ENCODE measurements at places on chromosomes 1 and 21.

- no peak for DNase-seq
These were observed 553.6 kb downstream of the NUF2 start for GRCh38 chr1:163875200-163875926.

DNA sequence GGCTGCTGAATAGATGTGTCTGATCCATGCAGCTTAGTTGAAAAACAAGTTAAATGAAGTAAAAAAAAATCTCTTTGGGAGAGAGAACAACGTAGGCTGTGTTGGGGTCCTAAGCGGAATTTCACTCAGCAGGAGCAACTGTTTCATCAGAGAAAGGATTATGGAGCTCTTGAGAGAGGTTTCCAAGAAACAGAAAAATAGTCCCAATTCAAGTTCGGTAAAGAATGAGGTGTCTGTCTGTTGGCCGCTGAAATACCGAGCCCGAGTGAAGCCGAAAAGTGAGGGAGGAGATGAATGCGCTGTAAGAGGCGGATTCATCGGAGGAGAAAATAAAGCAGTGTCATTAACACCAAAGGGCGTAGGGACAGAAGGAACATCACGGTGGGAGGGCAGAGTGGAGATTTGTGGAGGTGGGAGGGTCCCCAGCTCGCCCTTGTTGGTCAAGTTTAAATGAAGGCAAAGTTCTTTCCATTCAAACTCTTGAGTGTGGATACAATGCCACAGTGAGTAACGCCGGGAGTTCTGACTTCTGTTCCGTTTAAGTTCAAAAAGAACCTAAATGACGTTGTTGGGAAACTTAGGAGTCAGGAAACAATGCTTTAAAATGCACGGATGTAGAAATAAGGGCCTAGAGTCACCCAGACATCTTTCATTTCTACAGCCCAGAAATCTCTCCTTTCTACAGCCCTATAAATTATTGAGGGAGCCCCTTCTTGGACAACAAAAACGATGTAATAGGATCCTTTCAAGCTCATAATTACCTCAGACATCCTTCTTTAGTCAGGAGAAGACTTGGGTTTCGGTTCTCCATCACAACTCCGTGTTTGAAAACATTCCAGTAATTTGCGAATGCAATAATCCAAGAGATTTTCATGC lies 15.6 kb upstream of the SLC45A1 start:
- DNase-seq = no peak

DNA sequence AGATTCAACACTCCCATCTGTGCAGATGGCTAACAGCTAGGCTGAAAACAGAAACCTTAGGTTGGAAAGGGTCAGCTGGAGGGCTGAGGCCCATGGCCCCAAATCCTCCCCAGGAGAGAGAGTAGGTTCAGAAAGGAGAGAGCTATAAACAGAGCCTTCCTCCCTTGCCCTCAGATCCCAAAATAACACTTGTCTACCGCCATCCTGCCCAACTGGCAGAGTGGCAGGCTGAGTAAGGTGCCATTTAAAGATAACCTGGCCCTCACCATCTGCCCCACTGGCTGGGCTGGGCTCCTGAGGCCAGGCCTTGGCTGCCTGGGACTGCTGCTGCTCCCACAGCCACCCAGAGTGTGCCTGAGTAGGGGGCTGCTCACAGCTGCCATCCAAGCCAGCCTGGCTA lies 4.3 kb upstream of the SHISA4 start:
- no peak for DNase-seq

DNA sequence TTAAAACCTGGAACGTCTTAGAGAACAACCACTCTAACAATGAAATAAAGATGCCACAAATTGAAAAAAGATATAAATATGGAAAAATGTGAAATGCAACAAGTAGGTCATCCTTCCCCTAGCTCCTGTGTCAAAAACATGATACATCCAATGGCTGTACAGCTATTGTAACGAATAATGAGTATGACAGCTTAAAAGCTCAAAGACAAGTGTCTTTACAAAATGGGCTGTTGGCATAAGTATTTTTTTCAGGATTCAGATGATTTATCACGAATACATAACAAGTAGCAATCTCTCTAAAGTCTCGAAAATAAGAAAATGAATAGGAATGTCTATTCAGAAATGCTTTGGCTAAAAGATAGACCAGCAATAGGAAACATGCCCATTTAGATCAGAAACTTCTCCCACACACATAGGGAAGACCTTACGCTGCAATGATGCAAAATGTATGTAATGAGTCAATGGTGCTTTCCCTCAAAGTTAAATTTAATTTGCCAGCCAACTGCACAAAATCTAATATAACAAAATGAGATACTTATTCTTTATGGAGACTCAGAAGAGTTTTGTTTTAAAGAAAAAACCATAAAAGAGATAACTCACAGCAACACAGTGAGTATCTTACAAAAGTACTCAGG lies 8.3 kb downstream of the TGFBR3 start:
- DNase-seq = no peak

- DNase-seq = no peak
These were observed 2.0 kb upstream of the NHLH2 start for GRCh38 chr1:115842948-115843347.

GRCh38 chr1:239914751-239915231 lies 176.9 kb upstream of the FMN2 start:
- no peak for DNase-seq

DNA sequence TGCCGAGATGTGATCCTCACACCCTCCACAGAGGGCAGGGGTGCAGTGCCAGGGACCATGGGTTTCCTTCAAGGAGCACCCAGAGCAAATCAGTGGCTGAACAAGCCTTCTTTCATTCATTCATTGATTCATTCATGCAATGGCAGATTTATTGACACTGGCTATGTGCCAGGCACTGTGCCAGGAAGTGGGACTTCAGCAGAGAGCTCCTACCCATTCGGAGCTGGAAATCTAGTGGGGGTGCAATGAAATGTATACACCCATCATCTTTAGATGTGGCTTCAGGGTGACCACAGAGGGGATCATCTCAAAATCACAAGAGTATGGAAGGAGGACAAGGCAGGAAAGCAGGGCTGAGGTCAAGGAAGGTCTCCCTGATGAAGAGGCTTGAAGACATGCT lies 18.9 kb downstream of the SLC6A9 start:
- no peak for DNase-seq

- no peak for DNase-seq
These were observed 153.1 kb upstream of the CXADR start for GRCh38 chr21:17359781-17360180.

DNA sequence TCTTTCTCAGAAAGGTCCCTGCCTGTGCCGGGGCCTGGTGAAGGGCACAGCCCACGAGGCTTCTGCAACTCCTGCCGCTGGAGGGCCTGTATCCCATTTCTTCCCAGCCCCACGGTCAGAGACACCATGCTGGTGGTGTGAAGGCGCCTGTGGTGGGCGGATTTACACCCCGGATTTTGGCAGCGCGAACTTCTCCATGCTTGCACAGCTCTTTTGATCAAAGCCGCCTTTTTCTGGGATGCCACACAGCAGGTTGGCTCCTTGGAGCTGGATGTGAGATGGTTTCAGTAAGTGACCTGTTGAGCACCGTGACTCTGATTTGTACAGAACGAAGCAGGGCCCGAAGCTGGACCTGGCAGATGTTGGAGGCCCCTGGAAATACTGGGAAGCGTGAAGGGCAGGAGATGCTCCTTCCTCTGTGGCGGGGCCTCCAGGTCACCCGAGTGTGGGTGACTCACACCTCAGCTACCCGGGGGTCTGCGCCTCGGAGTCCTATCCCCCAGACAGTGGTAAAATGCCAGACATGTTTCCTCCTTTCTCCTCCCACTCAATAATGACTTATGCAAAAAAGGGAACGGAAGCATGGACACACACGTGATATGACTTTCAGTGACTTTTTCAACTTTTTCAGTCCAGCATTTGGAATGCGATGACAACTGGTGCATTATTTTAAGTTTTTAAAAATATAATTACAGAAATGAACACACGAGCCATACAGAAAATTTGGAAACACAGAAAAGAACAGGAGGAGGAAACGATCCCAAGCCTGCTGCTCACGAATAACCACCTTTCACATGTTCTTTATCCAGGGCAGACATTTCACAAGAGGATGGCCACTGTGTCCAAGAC lies 9.0 kb downstream of the UMODL1 start:
- no peak for DNase-seq

DNA sequence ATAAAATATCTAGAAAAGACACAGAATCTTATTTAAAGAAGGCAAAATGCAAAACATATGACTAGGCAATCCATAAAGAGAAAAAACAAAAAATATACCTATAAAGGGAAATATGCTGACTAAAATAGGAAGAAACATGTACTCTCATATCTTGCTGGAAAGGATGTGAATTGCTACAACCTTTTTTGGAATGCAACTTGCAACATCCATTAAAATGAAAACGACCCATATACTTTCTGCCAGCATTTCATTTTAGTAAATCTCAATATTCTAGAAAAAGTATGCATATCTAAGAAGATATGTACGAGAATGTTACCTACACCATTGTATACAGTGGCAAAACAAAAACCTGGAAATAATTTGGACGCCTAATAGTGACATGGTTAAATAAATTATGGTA lies 56.6 kb downstream of the EDEM3 start:
- DNase-seq = no peak

DNA sequence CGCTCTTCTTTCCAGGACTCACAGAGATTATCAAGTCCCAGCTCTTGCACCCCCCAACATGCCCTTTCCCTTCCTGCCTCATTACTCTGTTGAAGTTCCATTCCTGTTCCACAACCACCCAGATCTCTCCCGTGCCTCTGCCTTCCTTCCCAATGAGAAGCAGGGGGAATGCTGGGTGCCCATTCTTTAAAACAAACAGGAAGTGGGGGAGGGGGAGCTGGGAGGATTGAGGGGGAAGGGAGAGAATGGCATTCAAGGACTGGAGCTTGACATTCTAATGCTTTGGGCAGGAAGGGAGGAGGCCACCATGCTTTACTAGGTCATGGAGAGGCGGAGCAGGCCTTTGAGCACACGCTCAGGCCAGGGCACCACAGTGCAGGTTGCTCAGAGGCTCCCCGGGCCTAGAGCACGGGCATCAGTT lies 150.3 kb upstream of the IRF2BP2 start:
- no peak for DNase-seq

DNA sequence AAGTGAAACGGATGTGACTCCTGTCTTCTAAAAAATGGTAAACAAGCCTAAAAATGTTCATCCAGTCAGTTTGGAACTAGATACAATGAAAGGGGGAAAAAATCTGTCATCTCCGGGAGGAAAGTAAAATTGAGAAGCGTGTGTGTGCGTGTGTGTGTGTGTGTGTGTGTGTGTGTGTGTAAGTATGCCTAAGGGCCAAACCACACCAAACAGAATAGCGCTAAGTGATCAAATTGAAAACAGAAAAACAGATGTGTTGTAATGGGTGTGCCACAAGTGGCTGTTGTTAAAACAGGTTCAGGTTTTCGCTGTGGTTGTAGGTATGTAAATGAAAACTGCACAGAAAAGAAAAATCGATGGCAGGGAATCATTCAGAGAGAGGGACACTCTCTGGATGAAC lies 106.7 kb downstream of the RNF220 start:
- DNase-seq = no peak

DNA sequence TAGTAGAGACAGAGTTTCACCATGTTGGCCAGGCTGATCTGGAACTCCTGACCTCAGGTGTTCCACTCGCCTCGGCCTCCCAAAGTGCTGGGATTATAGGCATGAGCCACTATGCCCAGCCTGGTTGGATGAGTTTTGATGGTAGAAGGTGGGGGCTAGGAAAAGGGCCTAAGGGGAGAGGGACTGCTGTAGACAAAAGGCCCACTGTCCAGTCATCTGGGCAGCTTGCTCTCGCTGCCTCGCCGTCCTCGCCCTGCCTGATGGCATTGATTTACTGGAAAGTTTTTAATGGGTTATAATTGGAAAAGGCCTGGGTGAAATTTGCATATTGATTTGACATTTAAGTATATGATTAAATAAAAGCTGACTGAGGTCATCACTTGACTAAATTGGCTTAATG lies 175.1 kb upstream of the CSF3R start:
- peak; percentile 17 for DNase-seq

DNA sequence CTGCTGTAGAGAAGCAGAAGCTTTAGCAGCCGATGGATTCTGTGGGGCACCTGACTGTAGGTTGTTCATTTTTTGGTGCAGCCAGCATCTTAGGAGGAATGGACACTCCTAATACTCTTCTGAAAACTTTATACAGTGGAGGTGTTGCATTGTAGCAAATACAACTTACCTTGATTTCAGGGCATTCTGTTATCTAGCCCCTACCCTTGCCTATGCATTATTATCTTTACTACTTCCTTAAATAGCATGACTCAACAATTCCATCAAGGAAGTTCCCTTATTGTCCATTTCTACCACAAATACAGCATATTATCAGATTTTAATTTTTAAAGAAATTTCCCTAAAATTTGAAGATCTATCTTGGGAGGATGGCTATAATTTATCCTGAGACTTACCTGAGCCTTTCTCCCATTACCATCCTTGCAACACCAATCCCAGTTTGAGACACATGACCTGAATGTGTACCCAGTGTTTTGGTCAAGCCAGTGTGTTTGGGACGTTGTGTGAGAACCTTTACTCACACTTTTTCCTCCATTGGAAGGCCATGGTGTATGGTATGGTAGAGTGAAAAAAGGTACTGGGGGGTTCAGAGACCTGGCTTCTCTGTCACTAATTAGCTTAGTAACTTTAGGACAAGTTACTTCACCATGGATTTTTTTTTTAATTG lies 9.2 kb downstream of the POU2F1 start:
- no peak for DNase-seq

DNA sequence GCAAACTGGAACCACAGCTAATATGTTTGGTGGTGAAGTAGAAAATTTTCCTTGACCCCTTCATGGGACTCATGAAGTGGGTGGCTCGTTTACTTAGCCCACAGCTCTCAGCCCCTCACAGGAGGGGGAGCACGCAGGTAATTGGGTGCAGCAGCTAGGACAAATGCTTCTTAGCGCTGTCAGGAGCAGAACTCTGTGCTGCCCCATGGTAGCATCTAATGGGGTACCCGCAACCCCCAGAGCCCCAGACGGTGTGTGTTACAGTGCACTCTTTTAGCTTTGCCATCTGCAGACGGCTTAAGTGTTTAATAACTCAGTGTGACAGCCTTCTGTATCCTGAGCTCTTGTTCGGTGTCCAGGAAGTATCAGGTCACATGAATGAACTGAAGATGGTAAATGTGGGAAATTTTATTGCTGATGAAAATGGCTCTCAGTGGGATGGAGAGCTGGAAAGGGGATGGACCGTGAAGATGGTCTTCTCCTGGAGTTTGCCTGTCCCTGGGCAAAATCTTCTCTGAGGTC lies 189.6 kb upstream of the ZRANB2 start:
- no peak for DNase-seq

All from left forelimb (tissue), 1 donor.